ENCODE measurements at places on chromosomes 11 and 22. TPM values are rescaled to one million over a fixed set of nuclear protein-coding genes. Genes with fewer than 3 reads are reported as not detected.

GUCY1A2 gene
- not detected for polyA plus RNA-seq

DNA sequence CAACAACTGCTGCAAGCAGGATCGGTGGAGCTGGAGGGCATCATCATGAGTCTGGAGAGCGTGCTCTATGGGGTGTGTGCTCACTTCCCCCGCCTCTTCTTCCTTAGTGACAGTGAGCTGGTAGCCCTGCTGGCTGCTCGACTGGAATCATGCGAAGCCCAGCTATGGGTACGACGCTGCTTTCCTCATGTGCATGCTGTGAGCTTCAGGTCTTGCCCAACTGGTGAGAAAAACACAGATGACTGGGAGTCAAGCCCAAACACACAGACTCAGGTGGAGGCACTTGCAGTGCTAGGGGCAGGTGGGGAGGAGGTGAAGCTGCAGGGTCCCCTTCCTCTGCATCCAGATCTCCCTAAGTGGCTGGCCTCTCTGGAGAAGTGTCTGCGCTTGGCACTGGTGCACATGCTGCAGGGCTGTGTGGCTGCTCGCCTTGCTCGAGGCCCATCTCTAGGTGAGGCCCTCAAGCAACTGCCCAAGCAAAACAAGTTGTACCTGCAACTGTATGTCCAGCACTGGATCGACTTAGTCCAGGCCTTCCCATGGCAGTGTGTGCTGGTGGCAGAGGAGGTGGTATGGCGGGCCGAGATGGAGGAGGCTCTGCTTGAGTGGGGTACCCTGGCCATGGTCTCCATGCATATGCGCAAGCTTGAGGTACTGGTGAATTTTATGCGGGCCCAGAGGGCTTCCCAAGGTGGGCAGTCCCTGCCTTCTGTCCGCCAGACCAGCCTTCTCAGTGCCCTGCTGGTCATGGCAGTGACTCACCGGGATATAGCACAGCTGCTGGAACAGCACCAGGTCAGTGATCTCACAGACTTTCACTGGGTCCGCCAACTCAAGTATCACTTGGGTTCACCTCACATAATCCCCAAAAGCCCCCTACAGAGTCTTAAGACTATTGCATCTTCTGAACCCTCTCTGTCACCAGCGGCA, 48.1 kb downstream of the DNHD1 start:
- H3K27ac ChIP-seq: no peak overlapping the region
- H3K4me3 ChIP-seq: no peak overlapping the region
- no peaks in the 10 kb centered on the region for H3K4me1 ChIP-seq
- peaks cover 2% of the 10 kb centered on the region for H3K36me3 ChIP-seq
- DNase-seq: no peak

VSIG2 gene
- not detected for polyA plus RNA-seq

KCNQ1 gene
- not detected for polyA plus RNA-seq

- DNase-seq: no peak
- no peaks in the 10 kb centered on the region for H3K4me1 ChIP-seq
- no peaks in the 10 kb centered on the region for H3K36me3 ChIP-seq
- H3K27me3 ChIP-seq: no peaks in the 10 kb centered on the region
- H3K27ac ChIP-seq: no peak overlapping the region
- H3K4me3 ChIP-seq: no peak overlapping the region
These were observed 146.2 kb upstream of the RASSF10 start for GRCh38 chr11:12862696-12863469.

- H3K27me3 ChIP-seq: no peaks in the 10 kb centered on the region
- no peak overlapping the region for H3K27ac ChIP-seq
- no peaks in the 10 kb centered on the region for H3K36me3 ChIP-seq
- no peak overlapping the region for H3K4me3 ChIP-seq
- H3K4me1 ChIP-seq: peaks cover 10% of the 10 kb centered on the region
These were observed 3.5 kb downstream of the RHOD start for GRCh38 chr11:67060111-67060522.

- no peak for DNase-seq
- H3K4me1 ChIP-seq: no peaks in the 10 kb centered on the region
- H3K27me3 ChIP-seq: no peaks in the 10 kb centered on the region
These were observed 1.4 kb downstream of the SGSM1 start for GRCh38 chr22:24807284-24807950.

- peak; percentile 90 for DNase-seq
- H3K4me1 ChIP-seq: peaks cover 30% of the 10 kb centered on the region
- no peaks in the 10 kb centered on the region for H3K36me3 ChIP-seq
- no peaks in the 10 kb centered on the region for H3K27me3 ChIP-seq
These were observed 39.0 kb downstream of the RRAS2 start for GRCh38 chr11:14320020-14320419.

- no peaks in the 10 kb centered on the region for H3K27me3 ChIP-seq
- DNase-seq: no peak
- peak overlapping the region; percentile 82 for H3K27ac ChIP-seq
- H3K36me3 ChIP-seq: no peaks in the 10 kb centered on the region
These were observed 10.7 kb downstream of the STIM1 start for GRCh38 chr11:3866206-3866605.

DNA sequence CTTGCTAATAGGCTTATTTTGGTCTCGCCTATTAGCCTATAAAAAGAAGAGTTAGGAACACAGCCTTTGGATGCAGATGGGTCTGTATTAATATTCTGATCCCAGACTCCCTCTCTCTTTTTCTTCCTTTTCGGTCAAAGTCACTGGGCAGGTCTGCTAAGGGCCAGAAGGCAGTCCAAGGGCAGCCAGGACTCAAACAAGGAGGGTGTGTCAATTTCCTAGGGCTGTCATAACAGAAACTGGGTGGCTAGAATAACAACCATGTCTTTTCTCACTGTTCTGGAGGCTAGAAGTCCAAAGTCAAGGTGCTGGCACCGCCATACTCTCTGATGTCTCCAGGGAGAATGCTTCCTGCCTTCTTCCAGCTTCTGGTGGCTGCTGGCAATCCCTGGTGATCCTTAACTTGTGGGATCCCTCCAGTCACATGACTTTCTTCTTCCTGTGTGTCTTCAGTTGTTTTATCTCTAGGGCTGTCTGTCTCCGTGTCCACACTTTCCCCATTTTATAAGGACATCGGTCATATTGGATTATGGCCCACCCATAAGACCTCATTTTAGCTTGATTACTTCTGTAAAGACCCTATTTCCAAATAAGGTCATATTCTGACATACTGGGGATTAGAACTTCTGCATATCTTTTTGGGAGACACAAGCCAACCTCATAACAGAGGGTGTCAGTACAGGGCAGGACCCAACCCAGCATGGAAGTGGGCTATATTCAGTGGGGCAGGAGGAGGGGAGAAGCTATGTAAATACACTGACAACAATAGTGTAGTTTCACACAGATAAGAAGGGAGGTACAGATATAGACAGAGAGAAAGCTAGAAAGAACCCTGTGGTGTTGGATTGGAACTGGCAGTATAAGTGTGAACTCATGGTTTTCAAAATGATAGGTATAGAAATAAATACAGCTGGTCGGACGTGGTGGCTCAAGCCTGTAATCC, 5.9 kb upstream of the CSF2RB start:
- no peak overlapping the region for H3K4me3 ChIP-seq
- no peaks in the 10 kb centered on the region for H3K36me3 ChIP-seq
- no peaks in the 10 kb centered on the region for H3K27me3 ChIP-seq
- no peak for DNase-seq
- peaks cover 2% of the 10 kb centered on the region for H3K4me1 ChIP-seq

DNA sequence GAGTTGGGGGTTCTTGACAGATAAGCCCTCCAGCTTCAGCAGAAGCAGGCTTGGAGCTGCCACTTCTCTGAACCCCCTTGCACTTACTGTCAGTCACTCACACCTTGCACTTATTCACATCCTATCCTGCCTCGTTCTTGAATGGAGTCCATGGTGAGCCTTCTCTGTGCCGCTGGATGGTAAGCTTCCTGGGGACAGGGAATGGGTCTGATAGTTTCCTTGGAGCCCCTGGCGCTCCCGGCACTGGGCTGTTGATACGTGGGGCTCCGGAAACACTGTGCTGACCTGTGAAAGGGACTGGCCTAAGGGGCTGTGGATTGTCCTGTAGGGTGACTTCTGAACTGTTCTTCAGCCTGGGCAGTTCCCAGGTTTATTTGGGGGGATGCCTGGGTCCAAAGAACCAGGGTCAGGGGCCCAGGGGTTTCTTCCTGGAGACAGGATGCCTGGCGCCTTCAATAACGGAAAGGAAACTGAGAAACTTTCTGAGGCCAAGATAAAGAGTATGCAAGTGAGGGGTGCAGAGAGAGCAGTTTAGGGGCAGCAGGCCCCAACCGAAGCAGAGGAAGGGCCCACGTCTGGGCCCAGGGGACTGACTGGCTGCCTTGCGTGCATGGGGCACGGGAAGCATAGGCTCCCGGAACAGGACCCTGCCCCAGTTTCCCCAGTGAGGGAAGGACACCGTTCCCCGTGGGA, 709 bp upstream of the ST3GAL4 start:
- no peak for DNase-seq
- no peaks in the 10 kb centered on the region for H3K27me3 ChIP-seq
- H3K4me1 ChIP-seq: peaks cover 21% of the 10 kb centered on the region
- H3K4me3 ChIP-seq: peak overlapping the region; percentile 73

DNA sequence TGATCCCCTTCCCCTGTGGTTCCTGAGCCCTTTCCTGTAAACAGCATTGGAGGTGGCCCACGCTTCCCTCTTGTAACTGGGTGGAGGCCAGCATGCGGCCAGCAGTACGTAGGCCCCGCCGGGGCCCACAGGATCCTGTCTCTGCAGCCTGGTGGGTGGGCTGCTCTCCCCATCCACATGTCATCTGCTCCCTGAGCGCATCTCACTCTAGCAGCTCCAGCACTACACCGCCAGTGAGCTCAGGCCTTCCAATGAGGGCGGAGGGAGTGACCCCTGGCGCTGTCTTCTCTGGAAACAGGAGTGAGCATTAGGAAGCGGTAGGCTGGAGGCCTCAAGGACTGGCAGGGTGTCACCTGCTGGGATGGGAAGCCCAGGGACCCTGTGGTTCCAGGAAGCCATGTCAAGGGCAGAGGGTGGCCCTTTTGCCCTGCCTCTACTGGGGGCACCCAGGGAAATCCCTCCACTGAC, 363.9 kb downstream of the TBC1D22A start:
- no peak overlapping the region for H3K4me3 ChIP-seq
- no peaks in the 10 kb centered on the region for H3K4me1 ChIP-seq
- no peak for DNase-seq
- H3K27me3 ChIP-seq: no peaks in the 10 kb centered on the region
- no peaks in the 10 kb centered on the region for H3K36me3 ChIP-seq
- no peak overlapping the region for H3K27ac ChIP-seq

DNA sequence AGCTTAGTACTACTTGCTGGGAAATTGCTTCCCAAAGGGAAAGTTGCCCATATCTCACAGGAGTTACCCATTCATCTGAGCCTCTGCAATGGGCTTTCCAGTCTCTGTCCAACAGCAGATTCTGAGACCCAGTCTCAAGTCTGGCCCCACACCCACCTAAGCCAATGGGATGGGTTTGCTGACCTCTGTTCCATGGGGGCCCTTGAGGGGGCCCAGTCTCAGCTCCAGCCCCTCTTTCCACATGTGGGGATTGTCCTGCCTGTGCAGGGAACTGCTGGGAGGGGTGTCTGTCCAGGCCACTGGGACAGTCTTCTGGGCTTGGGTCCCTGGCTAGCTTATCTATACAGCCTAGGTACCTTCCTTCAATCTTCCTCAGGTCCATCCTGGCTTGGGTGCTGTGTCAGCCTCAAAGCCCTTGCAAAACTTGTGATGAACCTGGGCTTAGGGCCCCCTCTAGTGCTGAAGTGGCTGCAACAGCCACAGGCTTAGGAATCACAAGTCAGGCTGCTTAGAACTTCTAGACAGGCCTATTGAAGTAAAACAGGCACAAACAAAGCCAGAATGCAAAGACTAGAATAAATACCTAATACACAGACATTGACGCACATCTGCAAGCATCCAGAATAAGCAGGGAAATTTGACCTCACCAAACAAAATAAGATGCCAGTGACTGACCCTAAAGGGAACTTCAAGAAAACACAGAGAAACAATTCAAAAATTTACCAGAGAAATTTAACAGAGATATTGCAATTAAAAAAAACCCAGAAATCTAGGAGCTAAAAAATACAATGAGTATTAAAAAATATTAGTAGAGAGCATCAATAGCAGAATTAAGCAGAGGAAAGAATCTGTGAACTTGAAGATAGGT, 11.7 kb upstream of the PATL1 start:
- no peaks in the 10 kb centered on the region for H3K27me3 ChIP-seq
- no peaks in the 10 kb centered on the region for H3K4me1 ChIP-seq
- DNase-seq: peak; percentile 20
- no peaks in the 10 kb centered on the region for H3K36me3 ChIP-seq
- H3K4me3 ChIP-seq: no peak overlapping the region

GRCh38 chr11:2178906-2179494, 7.4 kb upstream of the TH start:
- DNase-seq: no peak
- H3K36me3 ChIP-seq: no peaks in the 10 kb centered on the region
- no peaks in the 10 kb centered on the region for H3K4me1 ChIP-seq
- no peak overlapping the region for H3K27ac ChIP-seq
- no peaks in the 10 kb centered on the region for H3K27me3 ChIP-seq

DNA sequence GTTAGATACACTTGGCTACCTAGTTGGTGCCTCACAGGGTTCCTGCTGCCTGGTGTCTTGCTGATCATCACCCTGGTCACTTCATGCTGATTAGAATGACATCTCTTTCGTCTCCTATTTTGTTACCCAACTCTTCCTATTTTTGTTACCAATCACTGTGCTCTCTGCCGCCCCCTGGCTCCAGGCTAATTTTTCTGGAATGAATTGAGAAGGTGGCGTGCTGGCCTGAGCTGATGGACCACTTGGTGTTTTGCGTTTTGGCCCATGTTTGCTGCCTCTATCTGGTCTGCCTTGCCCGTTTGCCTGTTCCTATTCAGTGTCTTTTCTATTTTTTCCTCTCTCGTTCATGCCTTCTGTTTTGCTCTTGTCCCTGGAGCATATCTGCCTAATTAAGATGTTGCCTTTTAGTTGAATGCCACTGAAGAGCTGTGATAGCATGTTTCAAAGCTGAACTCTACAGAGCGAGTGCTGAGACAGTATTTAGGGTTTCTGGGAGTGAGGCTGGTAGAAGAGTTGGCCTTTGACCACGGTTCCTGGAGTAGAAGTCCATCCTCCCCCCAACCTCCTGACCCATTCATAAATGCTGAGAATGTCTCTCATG, 5.9 kb upstream of the ATF4 start:
- DNase-seq: no peak
- no peak overlapping the region for H3K27ac ChIP-seq
- peaks cover 16% of the 10 kb centered on the region for H3K4me1 ChIP-seq
- no peaks in the 10 kb centered on the region for H3K27me3 ChIP-seq

DNA sequence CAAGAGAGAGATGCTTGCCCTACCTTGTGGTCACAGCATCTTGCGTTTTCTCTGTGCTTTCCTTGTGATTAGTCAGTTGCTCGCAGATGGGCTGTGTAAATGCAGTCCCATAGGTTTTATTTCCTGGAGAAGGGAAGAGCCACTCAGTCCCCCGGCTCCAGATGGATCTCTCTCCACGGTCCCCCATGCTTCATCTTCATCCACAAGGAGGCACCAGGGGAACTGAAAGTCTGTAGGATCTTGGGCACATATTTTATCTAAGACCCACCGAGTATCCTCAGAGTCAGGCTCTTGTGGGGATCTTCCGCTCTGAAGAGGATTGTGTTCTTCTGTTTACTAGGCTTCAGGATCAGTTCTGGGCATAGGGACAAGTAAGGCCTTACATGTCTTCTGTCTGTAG, 66.8 kb upstream of the E2F8 start:
- peaks cover 6% of the 10 kb centered on the region for H3K4me1 ChIP-seq
- H3K4me3 ChIP-seq: no peak overlapping the region
- no peaks in the 10 kb centered on the region for H3K27me3 ChIP-seq

GRCh38 chr11:35336726-35337125, 82.6 kb downstream of the SLC1A2 start:
- no peak overlapping the region for H3K4me3 ChIP-seq
- no peak overlapping the region for H3K27ac ChIP-seq
- DNase-seq: no peak
- H3K4me1 ChIP-seq: peaks cover 8% of the 10 kb centered on the region

B4GALNT4 gene
- not detected for polyA plus RNA-seq

LARGE1 gene
- 4.6 TPM for polyA plus RNA-seq

- H3K36me3 ChIP-seq: peaks cover 8% of the 10 kb centered on the region
- no peaks in the 10 kb centered on the region for H3K27me3 ChIP-seq
- no peak overlapping the region for H3K27ac ChIP-seq
- H3K4me1 ChIP-seq: no peaks in the 10 kb centered on the region
- no peak overlapping the region for H3K4me3 ChIP-seq
These were observed 16.9 kb downstream of the SAAL1 start for GRCh38 chr11:18088966-18089365.
